Amniotic epithelial cell (primary cell): ENCODE measurements at places on chromosomes 11 and 22.

- DNase-seq, result no peak
Observed at GRCh38 chr22:50061824-50062355, 3.8 kb upstream of the TTLL8 start.

DNA sequence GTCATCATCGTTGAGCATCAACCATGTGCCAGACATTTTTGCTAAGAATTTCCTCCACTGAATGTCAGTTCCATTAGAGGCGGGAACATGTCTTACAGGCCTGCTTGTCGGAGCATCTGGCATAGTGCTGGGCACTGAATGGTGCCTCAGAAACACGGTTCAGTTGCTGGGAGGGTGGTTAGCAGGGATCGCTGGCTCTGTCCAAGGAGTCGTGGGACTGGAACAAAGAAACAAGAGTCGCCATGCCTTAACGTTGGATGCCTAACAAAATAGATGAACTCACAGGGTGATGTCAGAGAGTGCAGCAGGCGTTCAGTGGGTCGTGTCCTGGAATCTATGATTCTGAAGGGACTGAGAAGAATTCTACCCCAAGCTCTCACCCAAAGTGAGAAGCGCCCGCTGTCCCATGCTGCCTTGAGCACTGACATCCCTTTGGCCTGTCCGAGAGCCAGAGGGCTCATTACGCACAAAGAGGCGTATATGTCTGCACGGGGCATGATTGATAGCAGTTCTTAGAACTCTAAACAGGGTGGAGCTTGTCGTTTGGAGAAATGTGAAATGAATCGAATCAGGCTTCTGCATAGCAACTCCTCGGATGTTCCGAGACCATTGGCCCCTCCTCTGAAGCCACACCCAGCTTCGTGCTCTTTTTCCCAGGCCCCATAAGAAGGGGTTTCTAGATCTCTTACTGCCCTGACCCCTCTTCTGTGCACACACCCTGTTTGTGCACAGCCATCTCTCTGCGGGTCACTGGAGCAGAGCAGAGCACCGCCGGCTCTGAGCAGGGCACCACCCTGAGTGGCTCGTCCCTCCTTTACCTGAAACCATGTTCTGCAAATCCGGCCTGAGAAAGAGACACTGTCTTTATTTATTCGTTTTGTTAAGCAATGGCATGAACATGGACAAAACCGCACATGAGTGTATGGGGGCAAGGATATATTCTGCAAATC, 113.1 kb upstream of the B3GAT1 start:
- DNase-seq, result no peak

GRCh38 chr11:12070446-12071267, 39.7 kb upstream of the MICAL2 start:
- peak; percentile 49 for DNase-seq

DNA sequence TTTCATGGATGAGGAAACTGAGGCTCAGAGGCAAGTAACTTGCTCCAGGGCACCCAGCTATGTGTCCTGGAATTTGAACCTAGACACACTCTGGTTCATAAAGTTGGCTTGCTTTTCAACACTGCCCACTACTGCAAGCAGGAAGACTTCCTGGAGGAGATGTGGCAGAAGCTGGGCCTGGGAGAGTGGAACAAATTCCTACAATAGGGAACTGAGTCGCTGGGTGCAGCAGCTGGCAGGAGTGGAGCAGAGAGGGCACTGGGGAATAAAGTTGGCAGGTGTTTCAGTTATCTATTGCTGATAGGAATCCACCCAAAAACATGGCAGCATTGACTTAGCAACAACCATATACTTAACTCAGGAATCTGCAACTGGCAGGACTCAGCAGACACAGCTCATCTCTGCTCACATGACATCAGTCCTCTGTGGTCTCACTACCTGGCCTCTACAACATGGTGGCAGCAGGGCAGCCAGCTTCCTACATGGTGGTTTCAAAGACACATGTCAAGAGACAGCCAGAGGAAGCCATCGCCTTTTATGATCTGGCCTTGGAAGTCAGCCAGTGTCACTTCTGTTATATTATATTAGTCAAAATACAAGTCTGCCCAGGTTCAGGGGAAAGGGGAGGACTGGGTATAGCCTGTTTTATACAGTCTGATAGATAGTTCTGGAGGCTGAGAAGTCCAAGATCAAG, 10.6 kb upstream of the CARD10 start:
- no peak for DNase-seq

DNA sequence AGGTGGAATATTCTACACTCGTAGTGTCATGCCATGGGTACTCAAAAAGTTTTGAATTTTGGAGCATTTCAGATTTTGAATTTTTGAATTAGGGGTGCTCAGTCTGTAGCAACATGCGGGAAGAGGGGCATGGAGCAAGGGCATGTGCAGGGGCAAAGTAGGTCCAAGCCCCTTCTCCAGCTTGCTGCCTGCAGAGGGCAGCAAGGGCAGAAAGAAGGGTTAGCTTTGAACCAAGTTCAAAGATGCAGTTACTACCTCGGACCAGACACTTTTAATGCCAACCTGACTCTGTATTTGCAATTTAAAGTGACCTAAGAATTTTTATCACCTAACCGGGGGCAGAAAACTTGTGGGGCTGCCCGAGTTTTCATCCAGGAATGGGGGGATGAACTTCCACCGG, 68.2 kb downstream of the CD82 start:
- DNase-seq, result no peak

GRCh38 chr22:22759371-22759770, 115.0 kb downstream of the GGTLC2 start:
- DNase-seq, result no peak

DNA sequence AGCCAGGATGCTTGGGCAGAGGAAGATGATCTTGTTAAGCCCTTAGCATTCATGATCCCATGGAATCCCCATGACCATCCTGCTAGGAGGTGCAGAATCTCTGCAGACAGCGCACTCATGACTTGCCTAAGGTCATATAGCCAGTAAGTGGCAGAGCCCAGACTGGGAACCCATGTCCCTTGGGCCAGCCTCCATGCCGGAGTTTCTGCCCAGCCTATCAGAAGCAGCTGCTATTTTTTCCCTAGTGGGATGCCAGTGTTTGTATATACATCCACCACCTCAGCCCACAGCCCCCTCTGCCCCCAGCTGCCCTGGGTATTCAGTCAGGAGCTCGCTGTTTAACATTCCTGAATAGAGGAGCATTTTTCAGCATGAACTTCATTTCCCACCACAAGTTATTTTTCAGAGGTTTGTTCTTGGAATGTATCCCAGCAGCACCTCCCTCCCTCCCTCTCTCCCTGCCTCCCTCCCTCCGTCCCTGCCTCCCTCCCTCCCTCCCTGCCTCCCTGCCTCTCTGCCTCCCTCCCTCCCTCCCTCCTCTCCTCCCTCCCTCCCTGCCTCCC, 34.4 kb upstream of the SUSD2 start:
- DNase-seq, result peak; percentile 92

GRCh38 chr11:84714316-84714780, 912.8 kb downstream of the DLG2 start:
- peak; percentile 1 for DNase-seq

DNA sequence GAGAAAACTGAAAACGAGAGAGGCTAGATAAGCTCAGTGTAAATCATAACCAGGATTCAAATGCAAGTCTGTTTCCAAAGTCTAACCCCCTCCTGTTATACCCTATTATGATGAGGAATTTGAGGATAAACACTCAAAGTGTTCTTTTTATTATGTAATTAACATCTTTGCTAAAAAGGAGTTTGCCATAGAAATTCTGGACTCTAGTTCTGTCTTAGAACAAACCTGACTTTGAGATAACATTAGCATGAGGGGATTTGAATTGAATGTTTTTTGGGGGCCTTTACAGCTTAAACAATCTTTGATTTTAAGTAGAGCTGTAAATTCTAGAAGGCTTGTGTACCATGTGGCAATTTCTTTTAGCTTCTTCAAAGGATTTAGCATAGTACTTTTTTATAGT, 9.5 kb downstream of the C11orf54 start:
- DNase-seq, result no peak

DNA sequence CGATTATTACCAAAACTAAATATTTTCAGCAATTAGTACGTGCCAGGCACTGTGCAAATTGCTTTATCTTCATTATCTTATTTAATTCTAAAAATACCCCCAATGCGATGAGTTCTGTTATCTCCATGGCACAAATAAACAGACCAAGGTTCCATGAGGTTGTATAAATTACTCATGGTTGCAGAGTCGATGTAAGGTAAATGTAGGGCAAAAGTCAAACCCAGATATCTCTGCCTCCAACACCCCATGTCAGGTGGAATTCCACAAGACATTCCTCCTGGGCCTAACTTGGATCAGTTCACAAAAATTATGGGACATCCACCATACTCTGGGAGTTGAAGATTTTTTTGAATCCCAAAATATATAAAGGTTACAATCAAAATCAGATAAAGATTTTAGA, 43.7 kb downstream of the ISX start:
- no peak for DNase-seq

GRCh38 chr22:38148245-38148644, 33.4 kb downstream of the PLA2G6 start:
- peak; percentile 80 for DNase-seq

GRCh38 chr11:20070459-20070858, 89.8 kb downstream of the DBX1 start:
- no peak for DNase-seq

- DNase-seq, result no peak
Observed at GRCh38 chr11:15688351-15688792, 573.6 kb downstream of the INSC start.
